ENCODE measurements at places on chromosomes 6 and 20. TPM values are rescaled to one million over a fixed set of nuclear protein-coding genes. Genes with fewer than 3 reads are reported as not detected.

The BICRAL gene
- 20.7 TPM for total RNA-seq

GRCh38 chr20:62902926-62903615 is 23.2 kb downstream of the DIDO1 start:
- peak; percentile 2 for DNase-seq

The CYP24A1 gene
- 0.21 TPM for total RNA-seq

DNA sequence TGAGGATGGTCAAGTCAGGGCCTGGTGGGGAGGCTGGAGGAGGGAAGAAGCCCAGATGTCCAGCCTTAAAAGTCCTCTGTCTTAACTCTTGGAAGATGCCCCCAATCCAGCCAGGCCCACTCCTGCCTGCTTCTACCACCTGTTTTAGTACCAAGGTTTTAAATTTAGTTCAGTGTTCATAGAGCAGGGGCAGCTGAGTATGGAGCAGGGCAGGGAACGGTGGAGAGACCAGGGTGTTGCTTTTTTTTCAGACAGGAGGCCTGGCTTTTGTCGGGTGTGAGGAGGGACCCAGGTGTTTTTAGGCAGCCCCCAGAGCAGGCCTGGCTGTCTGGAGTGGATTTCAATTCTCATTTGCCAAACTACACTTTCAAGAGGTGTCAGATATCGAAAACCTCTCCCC is 278.8 kb downstream of the CDC5L start:
- DNase-seq = no peak

The ZSCAN23 gene
- 1.7 TPM for total RNA-seq

- no peak for DNase-seq
These were observed 3.4 kb upstream of the GATA5 start for GRCh38 chr20:62479156-62479555.

DNA sequence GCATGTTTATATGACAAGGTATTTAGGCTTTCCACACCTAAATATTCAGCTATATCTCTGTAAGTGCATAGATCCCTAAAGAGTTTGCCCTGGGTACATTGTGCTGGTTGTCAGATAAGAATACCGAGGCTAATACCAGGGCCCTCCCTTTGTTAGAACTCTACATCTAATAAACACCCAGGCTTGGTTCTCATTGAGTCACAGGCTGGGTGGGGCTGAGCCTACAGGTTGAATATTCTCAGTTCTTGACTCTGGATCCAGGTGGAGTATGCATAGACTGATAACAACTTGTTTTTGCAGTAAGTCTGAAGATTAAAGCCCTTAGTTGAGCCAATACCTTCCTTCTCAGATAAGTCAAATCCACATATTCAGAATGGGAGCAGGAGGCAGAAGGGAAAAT is 312.2 kb upstream of the FLRT3 start:
- no peak for DNase-seq

The PSMB9 gene
- 74.5 TPM for total RNA-seq

DNA sequence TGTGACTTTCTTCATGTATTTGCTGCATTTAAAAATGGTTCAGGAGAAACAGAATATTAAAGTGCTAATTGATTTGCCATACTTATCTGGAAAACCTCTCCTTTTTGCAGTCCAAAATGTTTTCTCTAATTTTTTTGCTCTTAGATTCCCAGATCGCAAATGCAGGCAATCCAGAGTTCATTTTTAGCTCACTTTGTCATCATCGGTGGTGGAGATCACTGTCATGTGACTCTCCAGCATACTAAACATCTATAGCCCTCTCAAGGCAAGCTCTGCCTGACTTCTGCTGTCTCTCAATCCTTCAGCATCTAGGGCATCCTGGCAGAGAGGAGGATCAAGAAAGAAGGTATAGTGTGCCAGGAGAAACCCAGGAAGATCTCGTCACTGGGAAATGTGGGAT is 24.8 kb downstream of the ABRACL start:
- no peak for DNase-seq

DNA sequence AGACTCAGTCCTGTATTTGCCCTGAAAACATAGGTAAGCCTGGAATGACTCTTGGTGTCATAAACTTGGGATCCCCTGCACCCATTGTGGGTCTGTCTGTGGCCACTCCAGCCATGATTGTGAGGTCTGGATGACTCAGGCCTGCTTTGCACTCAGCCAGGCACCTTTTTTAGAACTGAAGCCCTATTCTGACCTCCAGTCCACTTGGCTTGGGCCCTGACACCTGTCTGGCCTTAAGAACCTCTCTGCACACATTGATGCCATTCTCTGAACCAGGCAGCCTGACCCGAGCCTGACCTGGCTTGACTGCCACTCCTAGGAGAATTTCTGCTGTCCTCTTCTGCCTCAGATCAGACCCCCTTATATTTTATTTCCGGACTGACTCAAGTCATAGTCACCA is 383.7 kb downstream of the MAFB start:
- DNase-seq = no peak

The RFX6 gene
- total RNA-seq = not detected

- peak; percentile 27 for DNase-seq
These were observed 230.1 kb downstream of the PREX1 start for GRCh38 chr20:48597521-48598302.

DNA sequence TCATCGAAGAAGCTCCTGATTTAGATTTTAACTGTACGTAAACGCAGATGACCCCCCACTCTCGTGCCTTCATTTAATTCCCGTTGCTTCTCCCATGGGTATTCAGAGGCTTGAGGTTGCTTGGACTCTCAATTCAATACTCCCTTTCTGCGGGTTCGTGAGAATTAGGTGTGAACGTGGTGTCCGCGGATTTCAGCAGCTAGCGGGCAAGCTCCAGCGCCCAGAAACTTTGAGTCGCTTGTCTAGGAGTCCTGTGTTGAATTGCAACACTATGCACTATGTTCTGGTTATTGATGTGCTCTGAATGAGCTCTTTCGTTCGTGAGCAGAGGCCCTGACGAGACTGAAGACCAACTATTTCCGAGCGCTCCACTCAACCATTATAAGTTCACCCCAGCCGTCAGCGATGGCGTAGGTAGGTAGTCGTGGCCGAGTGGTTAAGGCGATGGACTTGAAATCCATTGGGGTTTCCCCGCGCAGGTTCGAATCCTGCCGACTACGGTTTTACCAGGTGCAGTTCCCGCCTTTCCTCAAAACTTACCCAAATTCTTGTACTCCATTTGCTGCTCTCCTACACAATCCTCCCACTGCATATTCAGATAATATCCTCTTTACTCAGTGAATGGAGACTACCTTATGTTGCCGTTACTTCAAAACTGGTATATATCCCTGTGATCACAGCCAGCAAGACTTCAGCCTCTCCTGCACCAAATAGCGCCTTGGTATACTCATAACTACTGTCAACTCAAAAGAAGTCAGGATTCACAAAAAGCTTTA is 72.6 kb upstream of the ZNF184 start:
- DNase-seq = no peak

DNA sequence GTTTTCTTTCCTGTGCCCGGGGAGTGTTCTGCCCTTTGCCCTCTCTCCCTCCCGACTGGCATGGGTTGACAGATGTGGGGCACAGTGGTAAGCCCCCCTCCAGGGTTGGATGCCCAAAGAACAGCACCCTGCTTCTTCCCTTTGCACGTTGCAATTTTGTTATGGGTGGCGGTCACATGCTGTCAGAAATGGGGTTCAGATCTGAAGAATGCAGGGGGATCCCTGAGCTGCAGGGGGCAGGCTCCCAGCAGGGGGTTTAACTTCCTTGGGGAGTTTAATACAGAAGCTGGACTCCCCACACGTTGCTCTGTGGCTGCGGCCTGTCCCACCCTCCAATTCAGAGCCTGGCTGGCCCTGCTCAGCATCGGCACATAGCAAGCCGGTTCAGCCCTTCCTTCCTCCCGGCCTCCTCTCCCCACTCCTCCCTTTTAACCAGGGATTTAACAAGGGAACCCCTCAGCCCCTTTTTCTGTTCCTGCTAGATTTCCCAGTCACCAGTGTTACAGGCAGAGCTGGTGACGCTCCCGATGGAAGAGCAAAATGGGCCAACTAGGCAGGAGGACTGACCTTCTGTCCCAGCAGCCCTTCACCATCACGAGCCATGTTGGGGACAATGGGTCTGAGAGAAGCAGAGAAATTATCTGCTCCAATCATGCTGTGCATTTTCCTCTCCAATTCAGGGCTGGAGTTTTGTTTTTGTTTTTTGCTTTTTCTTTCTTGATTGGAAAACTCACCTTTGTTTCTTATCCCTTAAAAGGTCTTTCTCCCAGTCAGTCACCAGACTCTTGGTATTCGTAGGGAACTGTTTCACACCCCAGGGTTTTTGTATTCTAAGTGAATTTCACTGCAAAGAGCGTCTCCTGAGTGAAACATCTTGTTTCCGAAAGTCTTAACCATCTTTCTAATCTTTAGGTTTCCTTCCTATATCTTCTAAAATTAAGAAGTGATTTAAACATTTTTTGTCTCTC is 6.8 kb downstream of the FOXF2 start:
- no peak for DNase-seq

The ZBTB46 gene
- 9.9 TPM for total RNA-seq

The GATA5 gene
- 1.8 TPM for total RNA-seq

- no peak for DNase-seq
These were observed 1.8 kb upstream of the CST3 start for GRCh38 chr20:23639490-23639958.

The ERVFRD-1 gene
- 0.65 TPM for total RNA-seq

The DEFB124 gene
- not detected for total RNA-seq

The COX4I2 gene
- 17.1 TPM for total RNA-seq

DNA sequence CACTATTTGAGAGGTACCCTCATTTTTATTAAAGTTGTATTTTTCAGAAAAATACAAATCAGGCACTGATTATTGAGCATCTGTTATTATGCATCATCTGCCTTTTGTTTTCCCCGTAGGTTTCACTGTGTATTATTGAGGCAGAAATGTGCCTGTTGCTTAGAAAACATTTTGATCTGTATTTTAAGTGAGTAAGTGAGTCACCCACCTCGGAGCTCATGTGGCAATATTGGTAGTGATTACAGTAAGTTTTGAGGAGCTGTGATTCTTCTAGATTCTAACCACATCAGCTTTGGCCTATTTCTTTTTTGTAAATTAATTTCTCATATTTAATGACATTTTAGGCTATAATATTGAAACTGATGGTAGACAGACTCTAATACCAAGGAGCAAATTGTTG is 59.6 kb upstream of the LAMP5 start:
- no peak for DNase-seq

DNA sequence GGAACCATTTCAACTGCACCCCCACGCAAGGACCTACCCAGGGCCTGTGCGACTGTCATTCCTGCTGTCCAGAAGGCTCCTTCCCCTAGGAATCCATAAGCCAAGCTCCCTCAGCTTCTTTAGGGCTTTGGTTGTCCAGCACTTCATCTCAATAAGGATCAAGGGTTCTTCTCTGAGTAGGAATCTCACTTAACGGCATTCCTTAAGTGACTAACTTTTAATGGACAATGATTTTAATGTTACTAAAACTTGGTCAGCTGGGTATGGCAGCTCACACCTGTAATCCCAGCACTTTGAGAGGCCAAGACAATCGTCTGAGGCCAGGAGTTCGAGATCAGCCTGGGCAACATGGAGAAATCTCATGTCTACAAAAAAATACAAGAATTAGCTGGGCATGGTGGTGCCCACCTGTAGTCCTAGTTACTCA is 13.4 kb downstream of the UBE2V1 start:
- DNase-seq = no peak

DNA sequence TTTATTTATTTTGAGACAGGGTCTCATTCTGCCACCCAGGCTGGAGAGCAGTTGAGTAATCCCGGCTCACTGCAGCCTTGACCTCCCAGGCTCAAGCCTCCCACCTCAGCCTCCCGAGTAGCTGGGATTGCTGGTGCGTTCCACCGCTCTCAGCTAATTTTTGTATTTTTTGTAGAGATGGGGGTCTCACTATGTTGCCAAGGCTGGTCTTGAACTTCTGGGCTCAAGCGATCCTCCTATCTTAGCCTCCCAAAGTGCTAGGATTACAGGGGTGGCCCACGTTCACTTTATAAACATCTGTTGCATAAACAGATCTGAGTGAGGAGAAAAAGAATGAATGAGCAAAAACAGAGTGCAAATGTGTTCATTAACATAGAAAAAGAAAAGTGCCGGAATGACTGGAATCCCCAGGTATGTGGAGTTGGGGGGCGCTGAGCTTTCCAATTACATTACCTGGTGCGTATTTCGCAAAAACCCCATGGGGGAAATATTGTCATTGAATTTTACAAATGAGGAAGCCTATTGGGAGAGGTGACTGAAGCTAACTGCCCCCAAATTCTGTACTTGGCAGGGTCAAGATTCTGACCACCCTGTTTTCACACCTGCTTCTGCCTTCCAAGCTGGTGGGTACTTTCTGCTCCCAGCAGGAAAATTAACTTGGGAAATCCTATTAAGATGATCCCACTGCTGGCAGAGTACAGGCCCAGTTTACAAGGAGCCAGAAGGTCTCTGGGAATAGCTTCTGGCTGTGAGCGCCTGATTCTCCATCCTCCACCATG is 207.7 kb upstream of the JARID2 start:
- DNase-seq = no peak

The NKAIN2 gene
- total RNA-seq = 0.12 TPM

DNA sequence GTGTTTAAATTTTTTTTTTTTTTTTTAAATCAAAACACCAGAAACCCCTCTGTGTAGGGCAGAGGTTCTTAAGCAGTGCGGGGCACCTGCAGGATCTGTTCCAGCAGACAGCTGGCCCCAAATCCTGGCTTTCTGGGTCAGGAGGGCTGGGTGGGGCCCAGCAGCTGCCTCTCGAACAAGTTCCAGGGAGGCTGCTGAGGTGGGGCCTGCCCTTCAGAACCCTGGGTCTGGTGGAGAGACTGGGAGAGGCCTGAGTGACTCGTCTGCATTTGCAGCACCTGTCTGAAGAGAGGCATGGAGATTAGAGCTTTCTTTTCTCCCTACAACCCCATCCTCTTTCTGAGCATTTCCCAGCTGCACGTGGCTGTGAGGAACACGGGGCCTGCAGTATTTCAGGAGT is 8.4 kb downstream of the PSMG4 start:
- no peak for DNase-seq

- DNase-seq = no peak
These were observed 1.9 kb downstream of the MAPK14 start for GRCh38 chr6:36029464-36029863.

DNA sequence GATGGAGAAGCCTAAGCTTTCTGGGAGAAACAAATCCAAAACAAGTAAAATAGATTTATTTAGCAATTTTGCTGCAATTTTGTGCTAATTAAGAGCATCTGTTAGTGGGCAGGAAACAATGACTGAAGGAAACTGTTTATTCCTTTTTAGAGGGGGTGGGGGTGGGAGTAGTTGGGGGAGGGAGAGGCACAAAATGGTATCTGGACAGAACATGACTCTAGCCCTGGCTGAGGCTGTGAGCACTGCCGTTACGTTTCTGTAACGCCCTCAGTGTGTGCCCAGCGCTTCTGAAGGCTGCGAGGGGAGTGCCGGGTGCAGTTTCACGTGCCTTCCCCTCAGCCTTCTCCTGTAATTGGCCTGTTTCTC is 28.8 kb downstream of the METTL24 start:
- no peak for DNase-seq

DNA sequence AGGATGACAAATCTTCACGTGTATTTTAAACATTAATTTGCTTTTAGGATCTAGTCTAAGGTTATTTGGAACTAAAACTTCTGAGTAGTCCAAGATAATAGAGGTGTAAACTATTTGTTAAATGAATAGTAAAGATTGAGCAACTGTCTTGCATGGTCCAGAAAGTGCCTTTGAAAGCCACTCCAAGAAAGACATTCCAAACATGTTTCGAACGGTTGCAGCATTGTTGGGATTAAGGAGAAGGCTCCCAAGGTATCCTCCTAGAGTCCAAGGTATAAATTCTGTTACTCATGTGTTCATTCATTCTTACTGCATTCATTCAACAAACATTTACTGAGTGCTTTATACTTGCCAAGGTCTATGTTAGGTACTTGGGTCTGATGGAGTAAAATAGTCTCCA is 28.8 kb upstream of the MYLK2 start:
- DNase-seq = no peak

GRCh38 chr6:140566781-140567277 is 1192.4 kb upstream of the CITED2 start:
- no peak for DNase-seq
